ENCODE measurements at places on chromosomes 12 and 14.

DNA sequence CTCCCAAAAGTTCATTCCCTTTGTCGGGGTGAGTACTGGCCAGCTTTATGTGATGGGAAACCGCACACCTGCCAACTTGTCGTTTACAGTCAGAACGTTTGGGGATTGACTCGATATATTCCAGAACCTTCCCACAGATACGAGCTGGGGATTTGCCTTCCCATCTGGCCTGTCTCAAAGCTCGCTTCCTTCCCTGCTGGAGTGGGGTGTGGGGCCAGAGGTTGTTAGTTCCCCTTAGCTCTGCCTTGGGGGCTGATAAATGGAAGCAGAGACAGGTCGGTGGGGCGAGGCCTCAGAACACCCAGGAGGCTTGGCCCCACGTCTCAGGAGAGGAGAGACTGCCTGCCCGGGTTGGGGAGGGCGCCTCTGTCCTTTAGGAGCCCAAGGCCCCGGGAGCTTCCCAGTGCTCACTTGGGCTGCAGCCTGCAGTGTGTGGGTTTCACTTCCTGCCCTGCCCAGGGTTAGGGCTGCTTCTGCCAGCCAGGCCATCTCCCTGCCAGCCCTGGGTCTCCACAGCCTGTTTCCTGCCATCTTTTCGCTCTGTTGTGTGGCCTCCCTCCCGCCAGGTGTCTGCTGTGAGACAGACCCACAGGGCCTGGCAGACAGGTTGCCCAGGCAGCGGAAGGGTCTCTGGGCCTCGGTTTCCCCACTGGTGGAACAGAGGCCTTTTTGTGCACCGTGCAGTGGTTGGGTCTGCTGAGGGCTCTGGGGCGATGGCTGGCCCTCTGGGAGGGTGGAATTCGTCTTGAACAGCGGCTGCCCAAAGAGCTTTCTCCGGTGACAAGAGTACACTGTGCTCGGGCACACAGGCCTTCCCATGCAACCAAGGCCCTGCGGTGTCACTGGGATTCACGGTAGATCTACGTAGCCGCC, 8.1 kb upstream of the TEX22 start:
- DNase-seq, result no peak

- DNase-seq, result no peak
Observed at GRCh38 chr12:5798242-5799015, 146.6 kb downstream of the ANO2 start.

DNA sequence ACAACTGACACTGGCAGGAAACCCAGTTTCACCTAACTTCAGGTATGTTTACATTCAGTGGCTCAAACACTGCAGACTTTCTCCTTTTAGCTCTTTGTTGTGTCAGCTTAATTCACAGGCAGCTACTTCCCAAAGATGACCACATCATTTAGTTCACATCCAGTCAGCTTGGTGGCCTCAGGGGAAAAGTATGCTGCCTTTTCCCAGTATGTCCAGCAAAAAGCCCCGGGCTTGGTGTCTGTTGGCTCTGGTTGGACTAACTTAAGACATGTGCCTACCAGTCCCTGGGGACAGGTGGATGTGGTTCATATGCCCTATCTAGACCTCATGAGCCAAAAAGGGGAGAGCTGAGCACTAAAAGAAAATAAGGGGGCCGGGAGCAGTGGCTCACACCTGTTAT, 56.4 kb downstream of the GOLGA5 start:
- DNase-seq, result no peak

GRCh38 chr12:89501793-89502192, 22.8 kb downstream of the GALNT4 start:
- DNase-seq, result no peak

GRCh38 chr12:103538397-103538796, 42.6 kb upstream of the C12orf42 start:
- no peak for DNase-seq

DNA sequence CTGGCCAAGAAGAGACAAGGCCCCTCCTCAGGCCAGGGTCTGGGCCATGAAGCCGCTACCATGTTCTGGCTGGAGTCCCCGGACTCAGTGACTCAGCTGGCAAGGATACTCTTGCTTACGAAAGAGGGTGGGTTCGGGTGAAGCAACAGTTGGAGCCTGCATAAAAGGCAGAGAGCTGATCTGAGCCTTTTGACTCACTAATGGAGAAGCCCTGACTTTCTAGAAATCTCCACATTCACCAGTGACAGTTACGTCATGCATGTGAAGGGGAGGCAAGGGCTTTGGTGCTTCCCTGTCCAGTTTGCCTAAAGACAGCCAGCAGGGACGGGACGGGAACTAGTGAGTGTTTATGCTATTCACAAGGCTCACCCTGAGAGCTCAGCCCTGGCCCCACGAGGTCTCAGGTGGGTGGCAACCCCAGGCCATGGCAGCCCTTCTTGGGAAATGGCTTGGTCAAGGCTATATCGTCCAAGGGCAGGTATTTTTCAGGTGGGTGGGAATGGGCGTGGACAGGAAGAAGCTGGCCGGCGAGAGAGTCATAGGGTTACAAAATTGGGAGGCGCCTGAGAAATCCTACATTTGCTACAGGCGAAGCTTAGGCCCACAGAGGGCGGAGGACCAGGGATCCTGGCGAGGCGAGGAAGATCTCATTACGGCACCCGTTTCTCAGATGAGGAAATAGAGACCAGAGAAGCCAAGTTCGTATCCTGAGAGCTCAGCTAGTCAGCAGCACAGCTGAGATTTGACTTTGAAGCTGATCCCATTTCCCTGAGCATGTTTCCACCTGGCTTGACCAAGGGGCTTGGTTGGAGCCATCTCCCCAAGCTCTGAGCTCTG, 314.6 kb downstream of the BCL11B start:
- no peak for DNase-seq

- DNase-seq, result no peak
Observed at GRCh38 chr12:49689785-49690184, 17.4 kb downstream of the FMNL3 start.

- DNase-seq, result no peak
Observed at GRCh38 chr12:14272956-14273912, 92.2 kb upstream of the ATF7IP start.

DNA sequence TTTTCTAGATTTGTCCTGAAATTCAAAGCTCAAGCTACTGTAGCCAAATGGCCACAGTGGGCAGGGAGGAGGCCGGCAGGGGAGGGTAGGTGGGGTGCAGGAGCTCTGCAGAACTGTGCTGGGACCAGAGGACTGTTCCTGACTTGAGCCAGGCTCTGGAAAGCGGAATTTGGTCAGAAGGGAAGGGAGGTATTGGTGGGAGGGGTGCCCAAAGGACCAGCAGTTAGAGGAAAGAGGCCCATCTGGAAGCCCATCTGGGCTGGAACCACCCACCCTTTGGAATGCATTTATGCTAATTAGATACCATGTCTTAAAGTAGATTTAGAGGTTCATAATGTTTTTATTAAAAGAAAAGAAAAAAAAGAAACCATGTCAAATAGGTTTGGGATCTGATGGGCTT, 24.5 kb upstream of the JPH4 start:
- DNase-seq, result no peak

DNA sequence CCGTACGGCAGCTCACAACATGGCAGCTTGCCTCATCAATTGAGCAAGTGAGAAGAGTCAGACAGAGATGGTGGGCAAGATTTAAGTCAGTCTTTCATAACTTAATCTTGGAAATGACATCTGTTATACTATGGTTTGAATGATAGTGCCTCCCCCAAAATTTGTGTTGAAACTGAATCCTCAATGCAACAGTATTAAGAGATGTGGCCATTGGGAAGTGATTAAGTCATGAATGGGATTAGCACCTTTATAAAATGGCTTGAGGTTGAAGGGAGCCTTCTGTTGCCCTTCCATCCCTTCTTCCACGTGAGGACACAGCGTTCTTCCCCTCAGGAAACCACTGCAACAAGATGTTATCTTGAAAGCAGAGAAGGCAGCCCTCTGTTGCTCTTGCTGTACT, 124.2 kb downstream of the C12orf75 start:
- no peak for DNase-seq

DNA sequence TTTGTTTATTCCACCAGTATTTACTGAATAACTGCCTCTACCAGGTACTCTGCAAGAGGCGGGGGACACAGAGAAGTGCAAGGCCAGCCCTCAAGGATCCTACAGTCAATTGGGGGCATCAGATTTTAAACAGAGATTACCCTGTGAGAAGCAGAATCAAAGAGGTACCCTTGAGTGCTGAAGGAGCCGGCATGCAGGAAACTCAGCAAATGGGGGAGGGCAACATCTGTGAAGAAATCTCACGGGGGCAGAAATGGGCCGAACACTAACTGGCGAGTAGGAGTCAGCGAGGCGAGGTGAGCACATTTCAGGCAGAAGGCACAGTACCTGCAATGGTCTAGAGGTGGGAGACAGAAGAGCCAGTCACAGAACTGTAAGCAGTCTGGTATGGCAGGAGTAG, 9.0 kb downstream of the GALNT6 start:
- DNase-seq, result no peak

- no peak for DNase-seq
Observed at GRCh38 chr14:21262410-21262809, 6.8 kb downstream of the HNRNPC start.

GRCh38 chr12:121009741-121010140, 6.5 kb downstream of the C12orf43 start:
- DNase-seq, result no peak

- DNase-seq, result no peak
Observed at GRCh38 chr12:97645726-97646125, 183.1 kb downstream of the RMST start.

DNA sequence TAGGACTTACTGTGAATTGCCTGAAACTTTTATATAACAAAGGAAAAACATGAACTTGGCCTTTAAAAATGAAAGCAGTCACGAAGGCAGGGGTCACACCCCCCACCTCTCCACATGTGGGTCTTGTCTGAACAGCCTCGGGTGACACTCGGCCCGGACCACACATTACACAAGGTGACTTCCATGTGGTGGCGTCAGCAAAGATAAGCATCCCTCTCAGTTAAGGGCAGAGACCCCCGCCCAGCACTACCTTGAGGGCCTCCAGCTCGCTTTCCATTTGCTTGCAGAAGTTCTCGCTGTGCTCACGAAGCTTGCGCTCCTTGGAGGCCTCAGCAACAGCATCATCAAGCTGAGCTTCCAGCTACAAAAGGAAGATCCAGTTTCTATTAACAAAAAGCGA, 47.4 kb downstream of the AMN start:
- DNase-seq, result no peak

DNA sequence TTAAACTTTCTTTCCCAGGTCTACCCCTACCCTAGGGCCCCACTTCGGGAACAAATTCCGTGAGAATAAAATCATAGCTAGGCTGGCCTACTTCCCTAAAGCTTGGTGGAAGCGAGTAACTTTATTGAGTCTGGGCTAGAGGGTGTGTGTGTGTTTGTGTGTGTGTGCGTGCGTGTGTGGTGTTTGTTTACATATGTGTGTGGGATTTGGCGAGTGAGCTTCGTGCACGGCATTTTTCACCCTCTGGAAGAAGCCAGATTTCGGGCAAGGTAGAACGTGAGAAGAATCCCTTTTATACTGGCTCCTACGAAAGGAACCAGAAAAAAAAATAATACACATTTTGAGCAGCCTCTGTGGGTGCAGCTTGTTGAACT, 7.5 kb upstream of the LHX5 start:
- no peak for DNase-seq

DNA sequence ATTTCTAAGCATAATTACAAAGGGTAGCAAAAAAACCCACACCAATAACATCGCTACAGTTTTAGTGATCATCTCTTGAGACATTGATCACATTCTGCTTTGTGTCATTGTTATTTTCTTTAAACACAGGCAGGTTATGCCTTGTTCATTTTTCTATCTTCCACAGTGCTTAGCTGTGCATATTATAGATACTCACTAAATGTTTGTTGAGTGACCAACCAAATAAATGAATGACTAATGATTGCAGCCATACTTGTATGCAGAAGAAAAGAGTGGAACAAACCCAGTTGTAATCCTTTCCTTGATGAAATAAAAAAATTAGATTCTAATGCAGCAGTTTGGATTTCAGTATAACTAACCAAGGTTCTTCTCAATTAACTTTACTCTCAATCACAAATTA, 81.0 kb upstream of the RASSF8 start:
- DNase-seq, result no peak
